HuH-7 (cell line): ENCODE measurements at places on chromosomes 2 and 18.

DNA sequence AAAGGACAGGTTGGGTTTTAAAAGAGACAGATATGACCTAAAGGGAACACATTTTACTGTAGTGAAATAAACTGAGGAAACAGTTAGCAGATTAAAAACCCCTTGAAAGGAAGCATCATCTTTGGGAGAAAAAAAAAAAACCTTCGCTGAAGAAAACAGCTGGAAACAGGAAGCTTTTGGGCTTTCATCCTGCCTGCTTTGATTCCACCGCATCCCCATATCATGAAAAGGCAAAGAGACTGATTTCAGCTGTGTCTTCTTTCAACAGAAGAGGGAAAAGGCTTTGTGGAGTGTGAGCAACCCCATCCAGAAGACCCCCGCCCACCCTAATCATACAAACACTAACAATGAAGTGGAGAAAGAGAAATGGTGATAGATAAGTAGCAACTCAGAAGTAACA lies 86.4 kb downstream of the TCF4 start:
- DNase-seq, result no peak

DNA sequence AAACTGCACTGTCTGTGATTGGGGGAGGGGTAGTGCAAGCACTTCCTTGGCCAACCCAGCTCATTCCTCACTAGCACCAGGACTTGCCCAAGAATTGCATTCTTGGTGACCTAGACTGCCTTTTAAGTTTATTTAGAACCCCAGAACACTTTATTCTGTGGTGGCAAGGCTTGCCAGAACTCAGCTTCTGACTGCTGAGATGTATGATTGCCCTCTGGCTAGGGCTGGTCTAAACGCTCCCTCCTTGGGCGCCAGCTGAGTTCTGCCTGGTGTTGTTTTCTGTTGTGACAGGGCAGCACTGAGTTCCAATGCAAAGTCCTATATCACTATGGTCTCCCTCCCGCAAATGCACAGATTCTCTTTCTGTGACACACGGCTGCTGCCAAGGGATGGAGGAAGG lies 247.7 kb downstream of the ZNF385B start:
- no peak for DNase-seq

DNA sequence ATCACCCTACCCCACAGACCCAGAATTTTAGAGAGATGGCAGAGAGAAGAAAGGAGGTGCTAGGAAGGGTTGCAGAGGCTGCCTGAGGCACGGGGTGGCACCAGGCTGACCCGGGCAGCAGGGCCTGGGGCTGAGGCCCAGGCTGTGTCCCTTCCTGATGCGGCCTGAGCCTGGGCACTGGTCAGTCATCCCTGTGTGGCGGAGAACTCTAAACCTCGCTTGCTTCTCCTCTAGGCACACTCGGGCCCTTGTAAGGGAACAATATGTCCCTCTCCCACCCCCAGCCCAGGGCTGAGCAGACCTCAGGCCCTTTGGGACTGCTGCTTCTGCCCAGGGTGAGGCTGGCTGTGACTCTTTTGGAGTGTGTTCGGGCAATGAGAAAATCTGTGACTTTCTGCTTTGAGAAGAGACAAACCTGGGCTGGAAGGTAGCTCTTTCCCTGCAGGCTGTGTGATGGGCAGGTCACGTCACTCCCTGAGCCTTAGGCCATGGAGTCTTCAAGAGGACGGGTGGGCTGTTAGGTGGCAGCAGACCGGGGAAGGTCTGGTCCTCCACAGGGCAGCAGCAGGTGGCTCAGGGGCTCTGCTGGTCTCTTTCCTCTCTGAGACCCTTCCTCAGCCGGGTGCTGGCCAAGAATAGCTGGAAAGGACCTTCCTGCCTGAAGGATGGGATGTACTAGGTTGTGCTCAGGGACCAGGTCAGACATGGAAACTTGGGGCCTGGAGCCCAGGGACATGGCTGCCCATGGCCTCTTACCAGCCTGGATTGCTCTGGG lies 96.8 kb downstream of the GLI2 start:
- DNase-seq, result no peak

DNA sequence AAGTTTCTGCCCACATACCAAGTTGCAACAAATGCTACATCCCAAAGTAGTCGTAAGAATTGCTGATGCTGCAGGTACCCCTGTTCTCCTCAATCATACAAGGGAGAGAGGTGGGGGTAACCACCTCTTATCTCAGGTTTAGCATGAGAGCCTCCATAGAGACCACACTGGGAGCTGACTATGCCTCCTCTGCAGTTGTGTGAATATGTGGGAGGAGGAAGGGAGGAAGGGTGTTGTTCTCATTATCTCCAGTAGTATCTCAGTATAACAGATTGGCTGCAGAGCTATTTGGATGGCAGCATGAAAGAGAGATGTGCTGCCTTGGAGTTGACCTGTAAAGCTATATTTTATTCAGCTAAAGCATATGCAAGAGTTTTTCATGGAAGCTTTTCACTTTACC lies 690.7 kb downstream of the KCNJ3 start:
- no peak for DNase-seq

DNA sequence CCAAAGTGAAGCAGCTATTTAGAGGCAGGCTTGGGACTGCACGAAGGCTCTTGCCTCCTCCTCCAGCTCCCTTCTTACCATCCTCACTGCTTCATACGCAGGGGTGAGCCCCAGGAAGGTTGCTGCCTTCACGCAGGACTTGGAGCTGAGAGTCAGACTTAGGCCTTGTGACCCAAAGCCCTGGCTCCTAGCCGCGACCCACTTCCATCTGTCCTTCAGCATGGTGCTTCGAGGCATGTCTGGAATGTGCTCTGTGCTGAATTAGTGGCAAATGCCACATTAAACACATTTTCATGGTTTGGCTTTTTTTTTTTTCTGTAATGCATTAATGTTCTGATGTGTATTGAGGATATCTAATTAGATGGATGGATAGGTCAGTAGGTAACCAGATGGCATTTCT lies 37.5 kb downstream of the ITGB1BP1 start:
- no peak for DNase-seq

DNA sequence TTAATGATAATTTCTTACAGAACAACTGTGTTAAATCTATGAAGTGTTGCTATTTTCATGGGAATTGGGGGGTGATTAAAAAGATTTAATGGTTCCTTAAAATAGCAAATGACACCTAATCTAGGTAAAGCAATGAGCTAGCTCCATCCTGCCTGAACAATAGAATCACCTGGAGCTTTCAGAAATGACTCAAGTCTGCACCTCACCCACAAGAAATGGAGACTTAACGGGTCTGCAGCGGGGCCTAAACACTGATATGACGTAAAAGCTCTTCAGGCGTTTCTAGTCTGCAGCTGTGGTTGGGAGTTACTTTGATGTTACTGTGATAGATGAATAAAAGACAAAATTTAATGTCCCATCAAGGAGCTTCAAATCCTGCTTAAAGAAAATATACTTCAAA lies 328.2 kb downstream of the RND3 start:
- DNase-seq, result no peak

GRCh38 chr18:70289351-70290312 lies 787 bp downstream of the SOCS6 start:
- DNase-seq, result no peak

GRCh38 chr2:44744961-44745892 lies 196.3 kb upstream of the SIX3 start:
- no peak for DNase-seq

DNA sequence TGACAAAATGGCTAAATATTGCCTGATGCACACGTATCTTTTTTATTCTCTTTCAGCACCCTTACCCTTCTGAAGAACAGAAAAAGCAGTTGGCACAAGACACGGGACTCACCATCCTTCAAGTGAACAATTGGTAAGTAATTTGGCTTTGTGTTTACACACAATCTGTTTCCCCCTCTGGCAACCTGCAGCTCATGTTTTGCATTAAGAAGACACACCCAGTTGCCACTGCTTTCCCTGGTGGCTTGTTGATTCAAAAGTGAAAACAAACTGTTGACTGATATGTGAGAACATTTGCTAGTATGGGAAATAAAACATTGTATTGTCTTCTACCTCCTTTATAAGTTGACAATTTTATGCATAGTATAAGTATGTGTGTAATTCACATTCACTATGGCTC lies 113.0 kb downstream of the MEIS1 start:
- DNase-seq, result no peak

- no peak for DNase-seq
Measured at GRCh38 chr18:60044290-60045006, 144.7 kb downstream of the PMAIP1 start.

GRCh38 chr2:85635636-85636035 lies 19.6 kb downstream of the USP39 start:
- DNase-seq, result no peak

GRCh38 chr2:62871506-62871905 lies 166.0 kb downstream of the EHBP1 start:
- no peak for DNase-seq

GRCh38 chr18:30658306-30658705 lies 384.2 kb downstream of the DSC3 start:
- DNase-seq, result no peak

DNA sequence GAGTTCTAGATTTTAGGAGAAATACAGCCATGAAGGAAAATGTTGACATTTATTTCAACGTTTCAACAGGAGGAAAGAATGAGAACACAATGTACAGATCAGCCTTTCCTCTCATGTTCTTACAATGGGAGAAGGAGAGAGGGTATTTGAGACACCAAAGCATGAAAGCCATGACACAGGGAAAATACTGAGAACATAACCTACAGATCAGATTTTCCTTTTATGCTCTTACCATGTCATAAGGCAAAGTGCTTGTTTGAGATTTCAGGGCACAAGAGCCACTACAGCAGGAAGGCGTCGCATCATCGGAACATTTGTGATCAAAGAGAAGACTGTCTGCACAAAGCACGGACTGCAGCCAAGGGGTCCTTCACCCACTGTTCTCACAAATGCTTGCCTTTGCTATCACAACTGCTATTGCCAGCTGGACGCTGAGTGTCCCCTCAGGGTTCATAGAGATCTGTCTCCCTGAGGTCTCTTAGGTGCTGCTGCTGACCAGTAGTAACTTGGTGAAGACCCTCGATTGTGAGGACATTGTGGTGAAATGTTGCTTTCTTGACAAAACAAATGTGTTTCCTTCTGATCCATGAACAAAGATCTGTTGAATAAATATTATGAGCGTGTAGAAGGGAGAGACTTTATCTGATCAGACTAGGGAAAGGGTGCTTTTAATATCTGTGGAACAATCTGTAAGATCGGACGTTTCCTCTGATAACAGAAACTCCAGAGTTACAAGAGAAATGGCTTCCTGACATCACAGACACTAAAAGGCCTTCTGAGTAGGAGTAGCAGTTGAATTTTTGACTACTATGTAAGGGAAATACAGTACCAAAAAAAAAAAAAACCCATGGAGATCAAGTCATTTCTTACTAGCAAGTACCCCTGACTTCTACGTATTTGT lies 6.4 kb upstream of the IL1RL1 start:
- no peak for DNase-seq

GRCh38 chr2:191571163-191571769 lies 106.7 kb upstream of the NABP1 start:
- DNase-seq, result no peak

DNA sequence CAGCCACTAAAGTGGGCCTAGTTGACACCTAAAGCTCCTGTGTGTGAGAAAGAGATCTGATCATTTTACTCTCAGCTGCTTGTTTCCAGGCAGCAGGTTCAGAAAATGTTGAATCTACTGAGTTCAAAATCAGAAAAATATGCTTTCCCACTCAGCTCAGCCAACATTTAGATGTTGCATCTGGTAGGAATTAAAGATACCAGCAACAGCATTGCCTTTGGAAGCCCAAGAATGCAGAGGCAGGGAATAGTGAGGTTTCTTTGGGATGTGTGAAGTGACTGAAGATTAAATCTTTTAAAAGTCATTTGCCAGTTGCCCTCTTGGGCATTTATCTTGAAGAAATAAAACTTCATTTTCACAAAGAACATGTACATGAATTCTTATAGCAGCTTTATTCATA lies 33.9 kb upstream of the DOCK10 start:
- no peak for DNase-seq
